ENCODE measurements at places on chromosomes 13 and 19. TPM values are rescaled to one million over a fixed set of nuclear protein-coding genes. Genes with fewer than 3 reads are reported as not detected.

The SIAH3 gene
- 0.31 TPM for total RNA-seq

- DNase-seq: no peak
These were observed 79.7 kb downstream of the TSHZ3 start for GRCh38 chr19:31269425-31270127.

The DNAAF3 gene
- 0.55 TPM for total RNA-seq

GRCh38 chr19:28586474-28586873, 626.5 kb downstream of the UQCRFS1 start:
- no peak for DNase-seq

GRCh38 chr13:98033277-98034247, 80.1 kb downstream of the IPO5 start:
- no peak for DNase-seq

- no peak for DNase-seq
These were observed 56.7 kb upstream of the NFIC start for GRCh38 chr19:3309724-3310123.

DNA sequence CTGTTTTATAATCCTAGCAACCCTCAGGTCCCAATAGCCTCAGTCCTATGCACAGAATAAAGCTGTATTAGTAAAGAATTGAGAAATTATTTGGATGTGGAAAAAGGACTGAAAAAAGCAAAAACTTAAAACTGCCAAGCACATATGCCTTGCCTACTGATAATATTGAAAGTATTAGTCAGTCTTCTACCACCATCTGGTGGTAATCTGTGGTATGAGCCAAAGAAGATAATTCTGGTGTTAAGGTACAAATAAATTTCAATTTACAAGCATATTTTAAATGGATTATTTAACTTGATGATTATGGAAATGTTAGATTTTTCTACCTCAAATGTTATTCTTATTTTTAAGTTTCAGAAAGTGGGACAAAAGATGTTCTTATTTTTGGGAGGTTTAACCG, 460.3 kb upstream of the KLHL1 start:
- DNase-seq: no peak

GRCh38 chr13:110541526-110541920, 20.0 kb downstream of the RAB20 start:
- no peak for DNase-seq

DNA sequence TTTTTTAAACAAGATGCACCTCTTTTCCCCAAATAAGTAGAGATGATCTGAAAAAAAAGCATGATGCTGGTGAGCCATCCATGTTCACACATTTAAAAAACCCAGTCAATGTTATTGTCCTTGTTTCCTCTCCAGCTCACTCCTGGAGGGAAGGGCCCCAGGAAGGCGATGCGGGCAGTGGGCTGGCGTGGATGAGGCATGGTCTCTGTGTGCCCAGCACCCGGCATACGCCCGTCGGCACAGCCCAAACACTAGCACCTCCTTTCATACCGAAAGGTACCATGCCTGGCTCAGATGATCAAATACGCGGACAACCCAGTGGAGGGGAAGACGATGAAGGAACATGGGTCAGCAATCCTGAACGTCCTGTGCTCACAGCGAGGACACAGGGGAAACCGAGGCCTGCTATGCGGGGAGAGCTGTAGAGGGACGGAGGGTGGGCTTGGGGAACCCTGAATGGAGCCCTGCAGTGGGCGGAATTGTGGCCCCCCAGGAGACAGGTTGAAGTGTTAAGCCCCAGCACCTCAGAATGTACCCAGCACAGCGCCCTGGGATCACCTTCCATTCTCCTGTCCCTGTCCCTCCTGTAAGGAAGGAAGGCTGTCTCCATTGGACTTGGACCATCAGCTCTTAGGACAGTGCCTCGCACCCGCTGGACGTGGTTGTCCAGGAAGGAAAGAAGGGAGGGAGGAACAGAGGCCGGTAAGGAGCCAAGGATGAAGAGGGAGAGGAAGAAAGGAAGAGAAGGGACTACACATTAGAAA, 49.4 kb downstream of the SOX1 start:
- DNase-seq: no peak

- no peak for DNase-seq
These were observed 113.2 kb downstream of the TM9SF2 start for GRCh38 chr13:99614465-99614885.

- DNase-seq: no peak
These were observed 7.7 kb downstream of the NDUFA11 start for GRCh38 chr19:5895890-5896289.

- no peak for DNase-seq
These were observed 21.5 kb upstream of the FXYD3 start for GRCh38 chr19:35093941-35094647.

The DENND1C gene
- 84.4 TPM for total RNA-seq

- DNase-seq: no peak
These were observed 210.1 kb downstream of the TBC1D4 start for GRCh38 chr13:75271846-75272245.

The ICAM4 gene
- 0.43 TPM for total RNA-seq

DNA sequence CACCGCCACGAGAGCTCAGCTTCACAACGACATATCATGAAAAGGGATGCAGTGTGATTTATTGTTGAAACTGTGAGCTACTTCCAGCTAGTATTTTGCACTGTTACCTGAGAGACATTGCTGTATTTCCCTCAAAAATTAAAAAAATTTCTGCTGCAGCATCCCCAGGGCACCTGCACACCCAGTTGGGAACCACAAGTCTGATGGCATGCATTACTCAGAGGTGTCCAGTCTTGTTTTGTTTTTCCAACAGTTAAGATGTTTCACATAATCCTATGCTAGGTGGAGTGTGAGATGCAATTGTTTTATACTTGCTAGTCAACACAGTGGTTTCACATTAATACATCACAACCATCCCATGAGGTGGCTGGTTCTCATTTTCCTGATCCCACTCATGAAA, 285.2 kb downstream of the SHISA2 start:
- no peak for DNase-seq

- peak; percentile 83 for DNase-seq
These were observed 6.0 kb upstream of the PRR19 start for GRCh38 chr19:42295831-42296525.

GRCh38 chr19:14377883-14378328, 3.3 kb upstream of the ADGRE5 start:
- no peak for DNase-seq

DNA sequence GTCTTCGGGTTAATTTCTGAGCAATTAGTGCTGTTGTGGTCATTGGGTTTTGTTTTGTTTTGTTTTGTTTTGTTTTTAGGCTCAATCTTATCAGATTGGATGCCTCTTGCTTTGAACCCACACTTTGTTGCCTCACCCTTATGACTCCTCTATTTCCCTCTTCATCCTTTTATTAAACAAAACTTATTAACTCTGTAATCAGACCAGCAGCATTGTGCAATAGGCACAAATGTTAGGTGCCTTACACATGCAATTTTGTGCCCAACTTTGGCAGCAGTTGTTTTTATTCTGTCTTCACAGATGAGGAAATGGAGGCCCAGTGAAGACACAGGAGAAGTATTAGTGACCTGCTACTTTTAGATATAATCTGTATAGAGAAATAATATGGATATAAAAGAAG, 377.7 kb downstream of the KCNRG start:
- no peak for DNase-seq

DNA sequence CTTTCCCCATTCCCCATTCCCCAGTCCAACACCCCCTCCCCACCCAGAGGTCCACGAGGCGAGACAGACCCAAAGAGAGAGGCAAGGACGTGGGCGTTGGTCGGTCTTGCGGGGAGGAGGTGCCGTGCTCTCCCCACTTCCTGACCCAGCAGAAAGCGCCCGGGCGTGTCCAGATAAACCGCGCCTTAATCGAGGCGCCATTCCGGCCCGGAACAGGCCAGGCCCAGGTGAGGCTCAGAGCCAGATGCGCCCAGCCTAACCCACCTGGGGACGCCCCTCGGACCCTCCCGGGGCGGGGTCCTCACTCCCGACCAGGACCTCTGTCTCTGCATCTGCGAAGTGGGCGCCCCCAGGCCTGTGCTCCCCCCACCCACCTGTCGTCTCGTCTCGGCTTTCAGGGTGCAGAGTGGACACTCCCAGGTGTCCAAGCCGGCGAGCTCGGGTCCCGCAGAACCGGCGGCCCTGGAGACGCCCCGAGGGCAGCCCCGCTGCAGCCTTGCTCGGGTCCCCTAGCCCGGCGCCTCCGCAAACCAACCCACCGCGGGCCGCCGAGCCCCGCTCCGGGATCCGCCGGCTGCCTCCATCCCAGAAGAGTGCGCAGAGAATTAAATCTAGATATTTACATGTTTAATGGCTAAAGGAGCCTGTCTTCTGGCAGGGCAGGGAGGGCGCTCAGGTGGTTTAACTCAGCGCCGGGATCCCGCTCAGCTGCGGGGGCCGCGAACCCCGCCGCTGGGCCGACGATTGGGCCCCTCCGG, 5.0 kb upstream of the ONECUT3 start:
- DNase-seq: no peak

The PSG1 gene
- total RNA-seq: 0.64 TPM

DNA sequence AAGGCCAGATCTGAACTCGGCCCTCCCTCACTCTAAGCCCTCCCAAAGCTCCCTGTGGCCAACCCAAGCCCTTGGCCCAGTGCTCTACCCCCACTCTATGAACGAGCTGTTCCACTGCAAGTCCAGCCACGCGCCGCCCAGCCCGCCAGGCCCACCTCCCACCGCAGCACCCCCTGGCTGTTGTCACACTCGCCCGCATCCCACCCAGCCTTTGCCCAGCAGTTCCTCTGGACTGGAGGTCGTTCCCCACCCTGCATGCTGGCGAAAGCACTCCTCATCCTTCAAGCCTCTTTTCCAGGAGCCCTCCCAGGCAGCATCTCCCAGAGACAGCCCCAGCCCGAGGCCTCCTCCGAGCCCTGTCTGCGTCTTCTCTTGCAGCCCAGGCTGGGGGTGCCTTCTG, 33.1 kb upstream of the ONECUT3 start:
- DNase-seq: no peak

DNA sequence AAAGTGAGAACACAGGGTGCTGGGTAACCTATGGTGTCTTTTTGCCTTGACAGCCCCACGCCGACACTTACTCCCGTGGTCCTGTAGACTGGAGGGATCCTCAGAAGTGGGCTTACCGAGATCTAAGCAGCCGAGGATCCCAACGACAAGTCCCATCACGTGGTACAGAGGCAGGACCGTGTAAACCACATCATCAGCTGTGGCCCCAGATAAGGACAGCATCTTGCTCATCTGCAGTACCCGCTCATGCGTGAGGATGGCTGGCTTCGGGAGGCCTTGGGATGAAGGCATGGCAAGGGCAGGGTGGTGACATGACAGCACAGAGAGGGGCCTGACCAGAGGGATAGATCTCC, 2.1 kb downstream of the SLC27A5 start:
- DNase-seq: no peak

The DNASE2 gene
- total RNA-seq: 31.6 TPM

The RFPL4AL1 gene
- not detected for total RNA-seq

The SUCLA2 gene
- 61.5 TPM for total RNA-seq

DNA sequence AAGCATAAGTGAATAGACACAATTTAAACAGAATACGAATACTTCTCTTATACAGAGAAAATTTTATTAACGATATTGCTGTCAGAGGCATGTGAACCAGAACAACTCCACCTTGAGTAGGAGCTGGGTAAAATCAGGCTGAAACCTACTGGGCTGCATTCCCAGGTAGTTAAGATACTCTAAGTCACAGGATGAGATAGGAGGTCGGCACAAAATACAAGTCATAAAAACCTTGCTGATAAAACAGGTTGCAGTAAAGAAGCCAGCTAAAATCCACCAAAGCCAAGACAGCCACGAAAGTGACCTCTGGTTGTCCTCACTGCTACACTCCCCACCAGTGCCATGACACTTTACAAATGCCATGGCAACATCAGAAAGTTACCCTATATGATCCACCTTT, 49.2 kb upstream of the TRPC4 start:
- DNase-seq: no peak

The ACP7 gene
- total RNA-seq: not detected

The C5AR2 gene
- total RNA-seq: not detected

DNA sequence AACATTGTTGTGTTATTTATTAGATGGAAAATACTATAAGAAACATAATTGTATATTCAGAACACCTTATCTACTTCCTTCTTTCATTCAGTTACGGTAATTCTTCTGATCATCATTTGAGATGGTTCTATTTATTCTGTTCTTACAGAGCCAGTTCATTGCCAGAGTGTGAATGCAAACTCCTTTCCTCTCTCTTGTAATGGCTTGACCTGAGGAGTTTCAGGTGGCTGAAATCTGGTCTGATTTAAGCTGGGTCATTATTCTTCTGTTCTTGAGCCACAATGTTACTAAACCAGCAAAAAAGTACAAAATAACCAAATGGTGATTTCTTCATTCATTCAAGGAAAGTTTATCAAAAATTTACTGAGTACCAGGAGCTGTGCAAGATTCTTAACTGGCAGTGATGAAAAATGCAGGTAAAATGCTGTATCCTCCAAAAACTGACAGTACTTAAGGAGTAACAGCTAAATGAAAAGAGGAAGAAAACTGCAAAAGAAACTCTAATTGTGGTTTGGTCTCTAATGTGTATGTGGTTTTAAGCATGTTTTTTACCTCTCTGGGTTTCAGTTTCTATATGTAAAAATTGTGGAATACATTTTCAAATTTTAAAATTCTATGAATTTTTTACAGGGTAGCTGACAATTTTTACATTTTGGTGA, 182.4 kb upstream of the UFM1 start:
- no peak for DNase-seq

DNA sequence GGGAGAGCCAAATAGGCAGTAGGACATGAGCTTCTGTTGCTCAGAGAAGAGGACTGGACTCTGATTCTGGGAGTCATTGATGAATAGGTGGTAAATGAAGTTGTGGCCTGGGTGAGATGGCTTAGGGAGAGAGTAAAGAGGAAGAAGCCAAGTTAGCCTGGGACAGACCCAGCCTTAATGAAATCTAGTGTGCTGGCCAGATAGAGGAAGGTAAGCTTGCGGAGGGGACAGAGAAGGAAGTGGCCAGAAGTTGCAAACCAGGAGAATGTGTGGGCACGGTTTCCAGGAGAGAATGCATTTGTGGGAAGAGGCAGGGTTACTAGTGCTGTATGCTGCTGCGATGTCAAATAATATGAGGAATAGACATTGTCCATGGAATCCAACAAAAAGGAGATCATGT, 83.3 kb upstream of the OLFM4 start:
- no peak for DNase-seq

The PEAK3 gene
- not detected for total RNA-seq

The FPR1 gene
- total RNA-seq: not detected

GRCh38 chr19:39403331-39404312, 3.0 kb upstream of the ZFP36 start:
- DNase-seq: peak; percentile 89

GRCh38 chr19:6797646-6798045, 25.1 kb downstream of the VAV1 start:
- no peak for DNase-seq

The C13orf42 gene
- not detected for total RNA-seq

DNA sequence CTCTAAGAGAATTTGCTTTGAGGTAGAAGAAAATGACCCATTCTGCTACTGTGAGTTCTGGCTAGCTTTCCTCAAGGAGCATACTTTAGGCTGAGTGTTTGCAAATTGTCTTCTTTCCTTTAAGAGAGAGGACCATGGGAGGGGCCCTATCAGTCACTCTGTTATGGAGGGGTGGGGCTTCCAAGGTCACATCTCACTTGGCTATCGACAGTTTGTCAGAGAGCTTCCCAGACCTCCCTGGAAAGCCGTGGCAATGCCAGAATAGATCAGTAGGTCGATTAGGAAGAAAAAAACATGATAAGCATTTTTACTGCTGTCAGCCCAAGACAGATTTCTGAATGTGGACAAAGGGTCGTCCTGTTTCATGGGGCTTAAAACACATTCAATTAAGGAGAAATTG, 93.3 kb downstream of the OXGR1 start:
- no peak for DNase-seq

GRCh38 chr19:12872941-12873890, 8.0 kb downstream of the DNASE2 start:
- peak; percentile 60 for DNase-seq

Measured in activated naive CD4-positive, alpha-beta T cell treated with anti-CD3 and anti-CD28 coated beads, Interleukin-2, amount 50 U/mL, for 72 hours (primary cell).